Epithelial cell of prostate (primary cell): ENCODE measurements at places on chromosomes 1 and 21.

DNA sequence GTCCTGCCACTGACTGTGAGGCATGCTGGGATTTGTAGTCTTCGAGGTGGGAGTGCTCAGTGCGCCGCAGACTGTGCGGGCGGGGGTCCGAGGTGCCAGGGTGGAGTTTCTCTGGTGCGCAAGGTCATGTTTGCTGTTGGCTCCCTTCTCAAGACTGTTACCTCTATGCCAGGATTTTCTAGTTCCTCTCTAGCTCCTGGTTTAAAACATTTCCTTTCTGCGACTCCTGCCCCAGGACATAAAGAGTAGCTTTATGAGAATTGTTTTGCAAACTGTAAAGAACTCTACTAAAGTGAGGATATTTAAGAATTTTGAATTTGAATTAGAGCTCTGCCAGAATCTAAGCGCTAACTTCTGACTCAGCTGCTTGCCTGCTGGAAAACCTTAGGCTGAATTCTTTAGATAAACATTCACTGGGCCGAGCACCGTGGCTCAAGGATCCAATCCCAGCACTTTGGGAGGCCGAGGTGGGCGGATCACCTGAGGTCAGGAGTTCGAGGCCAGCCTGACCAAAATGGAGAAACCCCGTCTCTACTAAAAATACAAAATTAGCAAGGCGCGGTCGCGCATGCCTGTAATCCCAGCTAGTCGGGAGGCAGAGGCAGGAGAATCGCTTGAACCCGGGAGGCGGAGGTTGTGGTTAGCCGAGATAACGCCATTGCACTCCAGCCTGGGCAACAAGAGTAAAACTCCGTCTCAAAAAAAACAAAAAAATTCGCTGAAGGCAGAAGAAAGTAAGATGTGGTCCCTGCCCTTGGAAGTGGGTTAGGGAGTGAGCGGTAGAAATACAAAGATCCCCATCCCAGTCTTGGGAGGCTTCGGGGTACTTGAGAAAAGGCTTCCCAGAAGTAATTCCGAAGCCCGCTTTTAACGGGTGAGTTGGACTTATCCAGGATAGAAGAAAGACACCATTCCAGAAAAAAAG lies 992 bp upstream of the USP48 start:
- no peak for DNase-seq

DNA sequence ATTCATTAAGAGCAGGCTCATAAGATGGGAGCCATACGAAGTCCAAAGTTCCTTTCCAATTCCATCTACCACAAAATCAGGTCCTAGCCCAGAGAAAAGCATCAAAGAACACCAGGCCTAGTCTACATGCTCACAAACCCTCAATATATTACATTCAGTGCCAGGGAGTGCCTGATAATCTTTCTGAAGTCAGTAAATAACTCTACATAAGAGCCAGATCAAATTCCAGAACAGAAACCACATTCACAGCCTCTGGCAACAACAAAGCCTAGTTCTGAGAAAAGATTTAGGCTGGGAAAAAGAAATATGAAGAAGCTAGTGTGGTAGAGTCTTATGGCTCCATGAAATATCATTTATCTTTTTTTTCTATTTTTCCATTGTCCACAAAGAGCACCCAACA lies 40.5 kb upstream of the RBBP5 start:
- DNase-seq = no peak

DNA sequence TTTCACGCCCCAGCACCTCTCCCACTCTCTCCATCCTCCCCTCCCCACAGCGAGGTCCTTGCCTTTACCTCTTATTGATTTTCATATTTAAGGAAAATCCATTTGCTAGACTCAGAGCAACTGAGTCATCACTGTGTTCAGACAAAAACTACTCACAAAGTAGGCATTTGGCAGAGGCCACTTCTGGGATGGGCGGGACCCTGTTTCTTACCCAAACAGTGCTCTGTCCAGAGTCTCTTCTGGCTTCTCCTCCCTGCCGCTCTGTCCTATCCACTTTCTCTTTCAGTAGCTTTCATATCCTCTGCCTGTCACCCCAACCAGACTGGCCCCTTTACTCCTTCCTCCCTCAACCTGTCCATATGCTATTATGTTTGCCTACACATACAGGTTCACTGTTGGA lies 2.4 kb upstream of the NAV1 start:
- no peak for DNase-seq

- DNase-seq = no peak
Observed at GRCh38 chr1:210372931-210373627, 44.4 kb downstream of the HHAT start.

GRCh38 chr1:239765163-239765562 lies 326.5 kb upstream of the FMN2 start:
- no peak for DNase-seq

DNA sequence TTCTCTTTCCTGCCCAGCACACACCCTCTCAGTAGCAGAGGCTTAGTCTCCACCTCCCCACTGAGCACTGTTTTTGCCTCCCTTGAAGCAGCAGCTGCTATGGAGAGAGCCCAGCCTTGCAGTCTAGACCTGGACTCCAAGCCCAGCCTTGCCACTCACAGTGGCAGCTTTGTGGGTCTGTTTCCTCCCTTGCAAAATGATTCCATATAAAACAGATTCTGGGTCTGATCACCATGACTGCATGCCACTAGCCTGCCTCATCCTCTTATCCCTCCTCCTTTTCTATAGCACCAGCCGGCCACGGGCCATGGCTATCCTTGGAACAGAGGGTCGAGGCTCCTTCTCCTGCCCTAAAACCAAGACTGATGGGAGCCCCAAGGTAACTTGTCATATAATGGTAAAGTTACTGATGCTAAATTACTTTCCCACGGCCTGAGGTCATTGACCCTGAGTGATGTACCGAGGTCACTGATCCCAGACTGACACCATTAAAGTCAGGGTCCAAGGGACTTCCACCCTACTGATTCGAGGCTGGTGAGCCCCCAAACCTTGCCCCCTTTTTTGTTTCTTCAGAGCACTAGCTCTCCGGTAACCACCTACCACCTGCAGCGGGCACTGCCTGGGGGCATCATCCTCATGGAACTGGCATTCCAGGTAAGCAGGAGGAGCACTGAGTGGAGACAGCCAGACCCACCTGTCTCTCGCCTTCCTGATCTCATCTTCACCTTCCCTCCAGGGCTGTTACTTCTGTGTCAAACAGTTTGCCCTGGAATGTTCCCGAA lies 7.9 kb downstream of the HYI start:
- DNase-seq = no peak

DNA sequence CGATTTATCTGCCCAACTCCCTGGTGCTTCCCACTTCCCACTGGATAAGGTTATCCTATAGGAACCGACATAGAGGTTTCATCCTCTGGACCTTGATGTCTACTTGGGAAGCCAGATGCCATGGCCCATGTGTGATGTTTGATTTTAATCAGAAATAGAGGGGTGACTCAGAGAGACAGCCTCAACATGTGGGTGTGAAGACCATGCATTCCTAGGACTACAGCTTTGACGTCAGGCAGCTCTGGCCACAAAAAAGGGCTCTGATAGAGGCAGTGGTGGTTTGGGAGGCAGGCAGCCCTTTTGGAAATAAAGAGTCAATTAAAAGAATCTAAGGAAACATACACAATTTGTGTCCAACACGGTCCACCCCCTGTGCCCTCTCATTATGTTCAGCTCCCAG lies 5.2 kb upstream of the SH2D2A start:
- DNase-seq = no peak

DNA sequence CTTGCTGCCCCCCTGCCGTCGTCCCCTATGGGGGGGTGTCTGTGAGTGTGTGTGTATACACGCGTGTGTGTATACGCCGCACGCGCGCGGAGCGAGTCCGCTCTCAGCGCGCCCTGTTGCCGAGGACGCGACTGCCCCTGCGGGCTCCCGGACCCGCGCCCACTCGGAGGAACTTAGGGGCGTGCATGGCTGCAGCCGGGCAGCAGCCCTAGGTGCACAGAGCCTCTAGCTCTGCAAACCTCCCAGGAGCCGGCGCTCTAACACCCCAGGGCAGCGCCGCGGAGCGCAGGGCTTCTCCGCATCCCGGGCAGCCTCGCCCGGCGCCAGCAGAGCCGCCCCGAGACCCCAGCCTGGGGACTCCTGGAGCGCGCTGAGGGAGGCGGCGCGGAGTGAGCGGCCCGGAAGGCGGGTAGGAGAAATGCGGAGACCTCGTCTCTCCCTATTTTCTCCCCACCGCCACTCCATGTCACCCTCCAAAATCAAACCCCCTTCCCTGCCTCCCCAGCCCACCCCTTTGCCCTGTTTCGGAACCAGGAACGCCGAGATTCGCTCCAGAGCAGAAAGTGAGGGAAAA lies 574 bp downstream of the ITPKB start:
- DNase-seq = no peak

DNA sequence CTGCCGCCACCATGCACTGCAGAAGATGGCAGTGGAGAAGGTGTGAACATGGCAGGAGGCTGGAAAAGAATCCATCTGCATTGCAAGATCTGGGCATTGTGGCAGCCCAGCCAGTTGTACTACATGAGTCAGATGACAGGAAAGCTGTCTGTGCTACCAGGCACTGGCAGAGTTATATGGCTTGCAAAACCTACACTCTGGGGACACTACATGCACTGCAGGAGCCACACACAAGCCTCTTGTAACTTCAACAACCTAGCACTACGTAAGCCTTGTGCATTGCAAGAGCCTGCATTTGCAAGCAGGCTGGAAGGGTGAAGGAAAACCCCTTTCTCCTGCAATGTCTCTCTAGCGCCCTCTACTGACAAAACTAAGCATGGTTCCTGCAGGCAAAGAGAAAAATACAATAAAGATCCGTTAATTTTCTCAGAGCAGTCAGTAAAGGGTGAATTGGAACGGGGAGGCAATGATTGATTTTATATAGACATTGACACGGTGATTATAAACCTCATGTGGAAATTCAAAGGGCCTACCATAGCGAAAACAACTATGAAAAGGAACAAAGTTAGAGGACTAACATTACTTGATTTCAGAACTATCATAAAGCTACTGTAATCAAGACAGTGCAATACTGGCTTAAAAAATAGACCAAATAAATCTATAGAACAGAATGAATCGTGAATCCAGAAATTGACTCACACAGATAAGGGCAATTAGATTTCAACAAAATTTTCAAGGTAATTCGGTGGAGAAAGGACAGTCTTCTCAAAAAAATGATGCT lies 26.2 kb upstream of the DYNLT5 start:
- DNase-seq = peak; percentile 12

DNA sequence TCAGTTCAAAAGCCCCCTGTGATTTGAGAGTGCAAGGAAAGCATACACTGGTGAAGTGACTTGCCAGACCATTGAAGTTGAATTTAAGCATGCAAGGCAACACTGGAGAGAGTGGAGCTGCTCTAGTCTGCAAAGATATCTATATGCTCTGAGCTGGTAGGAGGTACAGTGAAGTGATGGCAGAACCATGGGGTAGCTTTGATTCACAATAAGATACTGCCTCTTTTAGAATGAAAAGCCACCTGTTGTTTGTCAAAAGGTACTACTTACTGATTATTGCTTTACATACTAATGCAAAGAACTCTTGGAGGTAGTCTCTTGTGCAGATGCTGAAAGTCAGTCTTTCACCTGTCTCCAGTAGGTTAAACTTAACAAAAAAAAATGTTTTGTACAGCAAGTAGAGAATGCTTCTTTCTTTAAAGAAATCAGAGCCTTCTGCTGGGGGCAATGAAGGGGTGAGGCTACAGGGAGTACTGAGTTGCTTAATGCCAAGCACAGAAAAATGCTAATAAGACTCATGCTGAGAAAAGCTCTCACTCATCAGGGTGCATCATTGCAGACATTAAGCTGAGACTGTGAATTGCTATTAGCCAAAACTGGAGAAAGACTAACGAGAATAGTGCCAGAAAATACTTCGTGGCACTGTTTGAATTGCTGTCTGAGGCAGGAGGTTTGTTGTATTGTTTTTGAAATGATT lies 1150.5 kb upstream of the TMPRSS15 start:
- DNase-seq = no peak

- DNase-seq = no peak
Observed at GRCh38 chr1:153611356-153611755, 1.6 kb downstream of the S100A16 start.

DNA sequence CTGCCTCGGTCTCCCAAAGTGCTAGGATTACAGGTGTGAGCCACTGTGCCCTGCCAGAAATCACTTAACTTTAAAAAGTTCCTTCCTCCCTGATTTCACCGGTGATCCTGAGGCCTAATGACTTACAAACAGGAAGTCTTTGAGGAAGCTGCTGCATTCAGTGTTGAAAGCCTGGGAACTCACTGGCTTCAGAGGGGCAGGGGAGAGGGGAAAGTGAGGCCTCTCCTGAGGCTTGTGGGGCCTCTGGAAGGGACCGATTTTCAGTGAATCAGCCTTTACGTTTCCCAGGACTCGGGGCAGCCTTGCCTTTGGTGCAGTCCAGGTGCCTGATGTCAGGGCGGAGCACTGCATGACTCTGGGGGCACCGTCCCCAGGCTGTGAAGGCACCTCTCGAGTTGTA lies 30.1 kb upstream of the ARHGEF10L start:
- DNase-seq = no peak

DNA sequence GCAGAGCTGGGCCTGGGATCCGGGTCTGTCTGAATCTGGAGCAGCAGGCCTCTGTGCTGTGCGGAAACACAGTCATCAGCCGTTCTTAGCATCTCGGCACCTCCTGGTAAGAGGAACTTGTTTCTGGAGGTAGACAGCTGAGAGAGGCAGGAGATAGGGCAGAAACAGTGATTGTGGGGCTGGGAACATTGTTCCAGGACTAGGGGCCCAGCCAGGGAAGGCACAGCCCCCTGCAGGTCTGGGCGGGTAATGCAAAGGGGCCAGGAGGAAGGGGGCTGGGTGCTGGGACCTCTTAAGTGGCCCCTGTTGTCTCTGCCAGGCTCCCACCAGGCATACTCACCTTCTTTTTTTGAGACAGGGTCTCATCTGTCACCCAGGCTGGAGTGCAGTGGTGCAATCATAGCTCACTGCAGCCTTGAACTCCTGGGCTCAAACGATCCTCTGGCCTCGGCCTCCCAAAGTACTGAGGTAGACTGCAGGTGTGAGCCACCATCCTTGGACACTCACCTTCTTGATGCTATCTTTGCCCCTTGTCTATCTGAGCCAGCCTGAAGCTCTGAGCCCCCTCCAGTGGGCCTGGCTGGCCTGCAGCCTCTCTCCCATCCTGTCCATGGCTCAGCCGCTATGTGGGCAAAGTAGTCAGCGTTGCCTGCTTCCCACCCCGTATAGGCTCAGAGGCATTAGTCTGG lies 134.3 kb upstream of the ZBTB40 start:
- DNase-seq = no peak

- peak; percentile 52 for DNase-seq
Observed at GRCh38 chr1:207822602-207823451, 71.0 kb downstream of the CD46 start.

DNA sequence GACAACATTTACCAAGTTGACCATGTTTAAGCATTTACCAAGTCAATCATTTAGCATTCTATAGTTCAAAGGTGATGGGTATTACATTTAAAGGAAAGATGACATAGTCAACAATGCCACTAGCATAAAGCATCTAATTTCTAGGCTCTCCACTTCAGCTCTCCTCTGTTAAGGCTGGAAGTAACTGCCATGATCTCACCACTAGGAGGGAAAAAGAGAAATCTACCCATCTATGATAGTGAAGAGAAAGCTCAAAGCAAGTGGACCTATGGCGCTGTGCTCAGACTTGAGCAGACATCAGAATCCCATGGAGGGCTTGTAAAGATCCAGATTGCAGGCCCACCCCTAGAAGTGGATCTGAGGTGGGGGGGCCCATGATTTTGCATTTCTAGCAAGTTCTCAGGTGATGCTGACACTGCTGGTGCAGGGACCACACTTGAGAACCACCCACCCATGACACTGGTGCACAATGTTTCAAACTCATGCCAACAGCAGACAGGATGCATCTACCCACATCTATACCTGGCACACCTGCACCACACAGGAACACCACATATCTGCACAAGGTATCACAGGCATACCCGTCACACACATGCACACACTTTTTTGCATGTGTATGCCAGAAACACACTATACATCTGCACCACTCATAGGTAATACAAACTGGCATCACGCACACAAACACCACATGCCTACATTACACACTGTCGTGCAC lies 392.9 kb upstream of the RUNX1 start:
- DNase-seq = no peak
